ENCODE measurements at places on chromosomes 3 and 15. TPM values are rescaled to one million over a fixed set of nuclear protein-coding genes. Genes with fewer than 3 reads are reported as not detected.

GRCh38 chr15:50613600-50613999 lies 67.1 kb upstream of the USP50 start:
- no peak for DNase-seq

GRCh38 chr15:71752604-71753289 lies 57.6 kb upstream of the NR2E3 start:
- DNase-seq, result no peak

GRCh38 chr3:99483841-99484240 lies 154.6 kb upstream of the COL8A1 start:
- no peak for DNase-seq

GRCh38 chr3:43410592-43410991 lies 124.3 kb downstream of the SNRK start:
- no peak for DNase-seq

GRCh38 chr15:36815786-36816185 lies 236.4 kb downstream of the CDIN1 start:
- DNase-seq, result no peak

Gene GRIP2
- 1.1 TPM for total RNA-seq

Gene EFL1
- 24.7 TPM for total RNA-seq

DNA sequence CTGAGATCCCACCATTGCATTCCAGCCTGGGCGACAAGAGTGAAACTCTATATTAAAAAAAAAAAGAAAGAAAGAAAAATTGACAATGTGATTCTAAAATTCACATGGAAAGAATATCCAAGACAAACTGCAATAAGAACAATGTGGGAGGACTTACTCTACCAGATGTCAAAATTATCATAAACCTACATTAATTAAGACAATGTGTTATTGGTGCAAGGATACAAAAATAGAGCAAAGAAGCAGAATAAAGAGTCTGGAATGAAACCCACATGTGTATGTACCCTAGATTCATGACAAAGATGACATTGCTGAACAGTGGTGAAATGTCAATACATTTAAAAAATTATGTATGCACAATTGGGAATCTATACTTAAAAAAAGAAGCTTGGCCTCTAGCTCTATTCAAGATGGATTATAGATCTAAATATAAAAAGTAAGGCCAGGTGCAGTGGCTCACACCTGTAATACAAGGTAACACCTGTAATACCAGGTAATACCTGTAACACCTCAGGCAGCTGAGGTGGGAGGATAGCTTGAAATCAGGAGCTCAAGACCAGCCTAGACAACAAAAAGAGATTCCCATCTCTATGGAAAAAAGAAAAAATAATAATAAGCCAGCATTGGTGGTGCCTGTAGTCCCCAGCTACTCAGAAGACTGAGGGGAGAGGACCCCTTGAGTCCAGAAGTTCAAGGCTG lies 45.7 kb downstream of the ZBTB11 start:
- no peak for DNase-seq

DNA sequence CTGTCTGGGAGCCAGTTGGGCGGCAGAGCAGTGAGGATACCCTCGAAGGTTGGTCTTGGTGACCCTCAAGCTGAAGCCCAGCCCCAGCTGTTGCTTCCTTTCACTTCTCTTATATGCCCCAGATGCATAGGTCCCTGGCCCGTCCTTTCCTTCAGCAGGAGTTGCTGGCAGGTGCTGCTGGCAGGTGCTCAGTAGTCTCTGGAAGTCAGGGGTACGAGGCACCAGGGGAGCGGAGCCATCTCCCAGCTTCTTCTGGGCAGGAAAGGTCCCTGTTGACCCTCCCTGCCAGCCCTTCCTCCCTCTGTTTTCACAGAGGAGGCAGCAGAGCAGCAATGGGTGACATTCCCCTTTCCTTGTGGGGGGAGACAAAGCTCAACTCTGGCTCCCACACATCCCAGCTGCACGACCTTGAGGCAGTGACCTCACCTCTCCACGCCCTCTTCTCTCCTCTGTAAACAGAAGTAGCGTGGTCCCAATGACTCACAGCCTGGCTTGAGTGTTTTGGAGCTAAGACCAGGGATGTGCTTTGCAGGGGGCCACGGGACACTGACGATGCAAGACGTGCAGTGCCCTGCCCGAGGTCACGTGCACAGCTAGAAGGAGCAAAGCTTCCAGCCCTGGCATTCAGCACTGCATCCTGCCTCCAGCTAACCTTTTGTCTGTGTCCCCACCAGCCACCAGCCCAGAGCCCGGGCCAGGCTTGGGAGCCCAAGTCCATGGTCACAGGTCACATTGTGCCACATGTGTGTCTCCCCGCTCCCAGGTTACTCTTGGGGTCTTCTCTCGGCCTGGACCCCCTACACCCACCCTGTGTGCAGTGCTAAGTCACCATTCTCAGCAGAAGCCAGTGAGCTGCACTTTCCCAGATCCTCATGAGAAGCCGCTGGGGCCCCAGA lies 49.7 kb downstream of the SLC6A6 start:
- no peak for DNase-seq

Gene ZBTB11
- 23.5 TPM for total RNA-seq

- no peak for DNase-seq
Observed at GRCh38 chr15:74723754-74724334, 1.5 kb downstream of the CYP1A1 start.

- no peak for DNase-seq
Observed at GRCh38 chr15:101187820-101188636, 63.8 kb downstream of the CHSY1 start.

GRCh38 chr3:142159083-142159740 lies 9.9 kb upstream of the TFDP2 start:
- no peak for DNase-seq

Gene A4GNT
- 0.41 TPM for total RNA-seq

DNA sequence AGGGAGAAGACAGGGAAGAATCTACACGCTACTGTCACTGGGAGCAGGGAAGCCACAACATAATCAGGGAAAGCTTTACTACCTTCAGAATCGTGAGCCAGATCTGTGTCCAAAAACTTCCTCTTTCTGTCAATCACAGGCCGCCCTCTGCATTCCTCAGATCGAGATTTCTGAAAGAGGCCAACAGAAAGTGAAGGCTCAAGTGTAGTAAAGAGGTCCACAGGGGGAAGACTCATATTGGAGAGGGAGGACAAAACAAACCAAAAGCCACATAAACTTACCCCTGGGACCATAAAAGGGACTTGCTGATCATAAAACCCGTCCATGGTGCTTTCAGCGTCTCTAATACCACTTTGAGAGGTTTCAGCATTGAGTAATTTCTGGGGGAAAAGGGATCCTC lies 3.3 kb downstream of the ETV5 start:
- no peak for DNase-seq

GRCh38 chr3:191721390-191721861 lies 260.5 kb downstream of the PYDC2 start:
- no peak for DNase-seq

Gene SEC22A
- total RNA-seq, result 15.5 TPM

Gene SLC22A13
- 0.32 TPM for total RNA-seq

DNA sequence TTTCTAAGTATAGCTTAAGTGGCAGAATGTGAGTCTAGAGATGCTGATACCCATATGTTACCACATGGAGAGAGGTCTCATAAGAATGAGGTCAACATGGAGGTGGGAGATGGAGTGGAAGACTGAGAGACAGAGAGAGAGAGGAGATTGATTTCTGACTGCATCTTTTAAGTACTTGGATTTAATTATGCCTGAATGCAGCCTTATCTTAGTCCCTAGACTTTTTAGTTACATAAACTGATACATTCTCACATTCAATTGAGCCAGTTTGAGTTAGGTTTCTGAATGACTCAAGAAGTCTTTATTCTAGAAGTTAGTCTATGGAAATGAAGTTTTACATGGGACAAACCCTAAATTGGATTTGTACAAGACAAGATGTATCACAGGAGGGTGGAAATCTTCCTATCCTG lies 58.5 kb upstream of the TNFSF10 start:
- DNase-seq, result no peak

Gene MINAR1
- 0.30 TPM for total RNA-seq

Gene POPDC2
- total RNA-seq, result 1.5 TPM

DNA sequence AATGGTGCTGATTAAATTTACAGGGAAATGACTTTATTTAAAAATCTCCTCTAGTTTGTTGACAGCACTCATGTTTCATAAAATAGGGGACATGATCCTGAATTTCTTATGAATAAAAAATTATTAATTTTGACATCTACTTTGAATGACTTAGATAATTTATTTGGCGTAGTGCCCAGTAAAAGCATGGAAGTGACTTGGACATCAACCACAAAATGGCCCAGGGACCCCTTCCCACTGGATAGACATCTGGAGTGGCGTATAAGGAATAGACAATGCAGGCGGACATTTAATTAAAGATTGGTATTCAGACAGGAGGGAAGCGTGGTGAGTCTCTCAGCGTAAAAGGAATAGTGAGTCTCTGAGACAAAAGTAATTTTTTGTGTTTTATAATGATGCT lies 79.8 kb downstream of the ADAMTSL3 start:
- DNase-seq, result no peak

Gene C3orf62
- 10.0 TPM for total RNA-seq

Gene GOLGA8G
- total RNA-seq, result not detected

Gene IL16
- total RNA-seq, result 34.6 TPM

DNA sequence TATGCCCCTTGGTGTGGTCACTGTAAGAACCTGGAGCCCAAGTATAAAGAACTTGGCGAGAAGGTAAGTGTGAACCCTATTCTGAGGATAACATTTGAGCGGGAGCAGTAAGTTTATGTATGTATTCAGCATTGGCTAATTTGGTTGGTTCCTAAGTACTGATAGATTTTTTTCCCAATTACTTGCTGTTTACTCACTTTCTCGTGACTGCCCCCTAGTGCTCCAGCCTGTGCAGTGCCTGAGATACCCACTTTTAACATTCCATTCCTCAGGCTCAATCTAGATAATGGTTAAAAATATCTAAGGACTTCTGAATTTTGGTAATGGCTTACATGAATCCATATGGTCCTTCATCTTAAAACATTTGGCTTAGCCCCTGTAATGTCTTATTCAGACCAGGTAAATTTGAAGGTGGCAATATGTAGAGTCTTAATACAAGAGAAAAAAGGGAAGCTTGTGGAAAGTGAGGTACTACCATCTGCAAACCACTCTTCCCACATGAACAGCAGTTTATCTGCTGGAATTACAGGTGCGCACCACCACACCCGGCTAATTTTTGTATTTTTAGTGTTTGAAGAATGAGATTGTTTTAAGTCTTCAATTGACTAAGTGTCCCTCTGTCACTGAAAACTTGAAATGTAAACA lies 7.1 kb downstream of the ELL3 start:
- DNase-seq, result peak; percentile 55

DNA sequence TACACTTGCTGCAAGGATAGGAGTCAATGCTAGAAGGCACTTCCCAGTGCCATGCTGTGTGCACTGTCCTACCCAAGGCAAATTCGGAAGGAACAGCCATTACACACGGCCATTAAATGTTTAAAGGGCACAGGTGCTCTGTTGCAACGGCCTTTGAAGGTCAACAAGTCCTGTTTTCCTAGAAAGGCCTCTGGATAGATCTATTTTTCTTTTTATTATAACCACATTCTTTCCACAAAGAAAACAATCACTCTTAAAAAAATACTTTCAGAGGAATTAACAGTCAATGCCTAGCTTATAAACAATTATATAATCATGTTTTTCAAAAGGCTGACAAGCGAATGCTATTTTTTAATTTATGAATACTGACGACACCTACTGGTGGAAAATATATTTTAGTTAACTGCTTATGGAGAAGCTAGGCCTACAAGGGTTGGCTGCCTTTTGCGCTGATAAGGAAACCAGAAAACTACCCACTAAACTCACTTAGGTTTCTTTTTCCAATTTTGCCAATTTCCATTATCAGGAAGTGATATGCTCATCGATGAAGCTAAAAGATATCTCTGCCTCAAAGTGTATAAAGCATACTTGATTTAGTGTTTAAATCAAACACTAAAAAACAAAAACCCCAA lies 2.4 kb downstream of the ARHGEF3 start:
- DNase-seq, result no peak

Gene ERICH6
- total RNA-seq, result not detected

DNA sequence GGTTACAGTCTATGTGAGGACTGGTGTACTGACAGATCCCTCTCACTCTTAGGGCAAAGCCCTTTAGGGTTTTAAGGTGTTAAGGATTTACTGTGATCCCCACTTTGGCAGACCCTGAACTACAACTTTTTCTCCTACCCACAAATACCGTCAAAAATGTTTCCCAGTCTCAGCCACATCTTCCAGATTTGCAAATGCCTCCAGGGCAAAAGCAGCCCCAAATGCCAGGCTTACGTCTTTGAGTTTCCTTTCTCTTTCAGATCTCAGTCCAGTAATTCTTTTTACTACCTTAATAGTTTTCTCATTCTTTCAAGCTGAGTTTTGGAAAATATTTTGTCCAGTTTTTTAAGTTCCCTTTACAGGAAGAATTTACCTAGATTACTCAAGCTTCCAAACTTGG lies 13.4 kb upstream of the ITGA11 start:
- no peak for DNase-seq

DNA sequence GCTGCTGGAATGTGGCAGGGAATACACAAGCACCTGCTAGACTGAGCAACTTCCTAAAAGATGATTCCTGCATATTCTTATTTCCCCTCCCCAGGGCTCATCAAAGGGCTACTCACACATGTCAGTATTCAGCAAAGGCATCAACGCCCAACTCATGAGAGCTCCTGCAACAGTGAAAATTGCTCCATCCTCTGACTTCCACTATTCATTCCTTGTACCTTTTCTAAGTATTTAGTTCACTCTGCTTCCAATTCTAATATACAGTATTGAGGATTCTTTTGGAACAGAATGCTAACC lies 84.1 kb downstream of the SCN11A start:
- no peak for DNase-seq

Gene MGLL
- 132 TPM for total RNA-seq

- DNase-seq, result no peak
Observed at GRCh38 chr15:76222159-76222558, 89.1 kb downstream of the ETFA start.

DNA sequence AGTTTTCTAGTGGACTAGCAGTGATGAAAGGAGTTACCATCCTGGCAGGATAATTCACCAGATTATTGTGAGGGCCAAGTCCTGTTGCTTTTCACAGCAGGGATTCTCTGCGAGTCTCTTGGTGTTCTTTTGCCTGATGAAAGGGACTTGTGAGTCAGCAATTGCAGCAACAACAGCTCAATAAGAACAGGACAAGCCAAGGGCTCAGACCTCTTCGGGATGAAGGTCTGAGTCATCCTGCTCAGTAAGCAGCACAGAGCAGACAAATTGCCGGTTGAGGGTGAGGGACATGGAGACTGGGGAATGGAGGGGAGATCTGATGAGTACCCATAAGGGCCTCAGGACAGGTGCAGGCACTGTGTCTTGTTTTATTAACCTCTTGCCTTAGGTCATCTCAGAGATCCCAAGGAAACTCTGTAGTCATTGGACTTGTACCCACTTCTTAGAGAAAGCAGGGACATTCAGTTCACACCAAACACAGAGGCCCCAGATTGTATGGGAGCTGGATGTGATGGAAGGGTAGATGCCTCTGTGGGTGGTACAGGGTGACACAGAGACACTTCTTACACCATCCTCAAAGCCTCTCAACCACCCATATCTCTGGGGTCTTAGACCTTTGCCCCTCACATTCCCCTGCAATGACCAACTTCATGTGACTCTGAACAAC lies 173.8 kb upstream of the TLE3 start:
- no peak for DNase-seq

DNA sequence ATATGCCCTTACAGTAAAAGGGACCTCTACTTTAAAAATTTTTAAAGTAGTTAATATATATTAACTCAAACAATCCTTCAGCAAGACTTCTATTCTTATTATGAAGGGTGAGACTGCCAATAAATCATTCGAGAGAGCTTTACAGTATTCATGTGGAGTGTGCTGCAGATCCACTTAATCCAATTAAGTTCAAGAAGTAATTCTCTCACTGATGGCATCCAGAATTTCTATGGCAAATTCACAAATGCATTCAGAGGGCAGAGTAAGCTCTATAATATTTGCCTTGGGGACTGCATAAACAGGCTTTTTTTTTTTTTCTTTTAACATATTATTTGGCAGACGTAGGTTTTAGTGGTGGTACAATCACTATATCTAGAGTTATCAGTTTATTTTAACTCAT lies 692.0 kb downstream of the NLGN1 start:
- DNase-seq, result no peak

All from lower lobe of right lung (tissue), 2 donors.